ENCODE measurements at places on chromosomes 6 and 20.

DNA sequence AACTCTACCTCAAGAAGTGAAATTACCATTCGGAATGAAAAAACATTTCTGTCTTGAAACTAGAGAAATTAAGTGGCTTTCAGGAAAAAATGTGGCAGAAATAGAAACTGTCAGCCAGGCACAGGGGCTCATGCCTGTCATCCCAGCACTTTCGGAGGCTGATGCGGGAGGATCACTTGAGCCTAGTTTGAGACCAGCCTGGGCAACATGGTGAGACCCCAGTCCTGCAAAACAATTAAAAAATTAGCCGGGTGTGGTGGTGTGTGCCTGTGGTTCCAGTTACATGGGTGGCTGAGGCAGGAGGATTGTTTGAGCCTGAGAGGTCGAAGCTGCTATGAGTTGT, 7.1 kb upstream of the TMEM181 start:
- DNase-seq = no peak

DNA sequence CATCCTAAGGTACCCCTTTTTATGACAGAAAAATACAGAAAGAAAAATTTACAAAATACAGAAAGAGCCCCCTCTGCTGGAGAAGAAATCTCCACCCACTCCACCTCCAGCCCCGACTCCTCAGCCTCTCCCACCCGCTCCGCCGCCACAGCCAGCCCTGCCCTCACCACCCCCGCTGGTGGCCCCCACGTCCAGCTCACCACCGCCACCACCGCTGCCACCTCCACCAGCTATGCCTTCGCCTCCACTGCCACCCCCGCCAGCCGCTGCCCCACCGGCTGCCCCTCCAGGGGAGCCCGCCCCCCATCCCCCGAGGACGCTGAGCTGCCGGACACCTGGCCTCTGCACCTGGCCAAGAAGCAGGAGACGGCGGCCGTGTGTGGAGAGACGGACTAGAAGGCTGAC, 17.7 kb downstream of the WFDC2 start:
- no peak for DNase-seq

GRCh38 chr6:14450578-14450977, 333.0 kb downstream of the CD83 start:
- no peak for DNase-seq

DNA sequence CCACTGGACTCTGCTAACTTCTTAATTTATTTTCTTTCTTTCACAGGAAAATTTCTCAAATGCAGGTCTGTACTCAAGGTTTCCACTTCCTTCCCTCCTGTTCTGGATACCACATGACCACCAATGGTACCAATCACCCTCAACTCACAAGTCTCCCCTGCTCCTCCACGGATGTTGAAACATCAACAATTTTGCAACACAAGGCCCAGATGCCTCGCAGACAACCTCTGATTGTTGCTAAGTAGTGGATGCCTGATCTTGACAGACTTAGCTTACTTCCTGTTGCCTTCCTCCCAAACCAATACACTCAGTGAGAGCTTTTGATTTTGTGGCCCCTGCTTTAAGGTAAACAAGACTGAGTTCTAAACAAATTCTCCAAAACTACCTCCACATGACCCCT, 146.6 kb downstream of the FRK start:
- DNase-seq = no peak

DNA sequence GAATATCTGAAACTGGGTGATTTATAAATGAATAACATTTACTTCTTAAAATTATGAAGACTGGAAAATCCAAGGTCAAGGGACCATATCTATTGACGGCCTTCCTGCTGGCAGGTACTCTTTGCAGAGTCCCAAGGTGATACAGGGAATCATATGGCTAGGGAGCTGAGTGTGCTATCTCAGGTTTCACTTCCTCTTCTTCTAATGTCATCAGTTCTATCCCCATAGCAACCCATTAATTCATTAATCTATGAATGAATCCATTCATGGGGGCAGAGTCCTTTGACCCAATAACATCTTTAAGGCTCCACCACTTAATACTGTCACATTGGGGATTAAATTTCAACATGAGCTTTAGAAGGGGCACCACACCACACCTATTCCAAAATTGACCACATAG, 772.0 kb downstream of the HACE1 start:
- no peak for DNase-seq

GRCh38 chr6:23561732-23562131, 564.3 kb upstream of the NRSN1 start:
- DNase-seq = no peak

- DNase-seq = no peak
These were observed 618.5 kb downstream of the COL12A1 start for GRCh38 chr6:74587386-74587785.

DNA sequence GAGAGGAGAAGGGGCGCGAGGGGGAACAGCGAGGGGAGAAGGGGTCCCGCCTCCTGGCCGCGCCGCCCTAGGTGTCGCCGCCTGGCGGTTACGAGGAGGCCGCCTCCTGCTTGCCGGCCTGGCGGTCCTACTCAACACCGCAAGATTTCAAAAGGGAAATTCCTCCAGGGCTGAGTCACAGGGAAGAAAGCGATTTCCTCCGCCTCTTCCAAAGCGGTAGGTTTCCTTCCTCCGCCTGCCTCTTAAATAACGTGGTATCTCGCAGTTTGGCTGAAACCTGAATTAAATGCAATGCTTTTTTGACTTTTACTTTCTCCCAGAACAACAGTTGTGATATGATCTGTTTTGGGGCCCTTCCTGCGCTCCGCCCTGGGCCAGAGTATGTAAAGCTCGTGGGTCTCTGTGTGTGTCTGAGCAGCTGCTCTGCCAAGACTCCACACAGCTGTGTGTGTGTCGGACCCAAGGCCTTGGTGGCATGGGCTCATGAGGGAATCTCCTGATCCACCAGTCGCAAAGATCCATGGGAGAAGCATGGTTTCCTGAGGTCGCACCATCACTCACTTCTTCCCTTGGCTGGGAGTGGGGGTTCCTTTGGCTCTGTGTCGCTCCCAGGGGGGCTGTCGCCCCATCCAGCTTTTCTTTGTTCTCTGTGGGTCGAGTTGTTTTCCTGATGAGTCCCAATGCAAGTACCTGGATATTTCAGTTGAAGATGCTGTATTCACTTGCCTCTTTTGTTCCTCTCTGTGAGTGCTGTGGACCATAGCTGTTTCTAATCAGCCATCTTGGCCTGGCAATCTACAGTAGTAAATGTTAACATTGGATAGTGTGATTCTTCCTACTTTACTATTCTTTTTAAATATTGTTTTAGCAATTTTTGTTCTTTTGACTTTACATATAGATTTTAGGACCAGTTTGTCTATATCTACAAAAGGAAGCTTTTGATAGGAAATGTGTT, 31.6 kb upstream of the NOTCH4 start:
- peak; percentile 85 for DNase-seq

GRCh38 chr6:102356170-102356569, 962.7 kb downstream of the GRIK2 start:
- DNase-seq = no peak

- DNase-seq = no peak
These were observed 45.2 kb downstream of the PPP1R3G start for GRCh38 chr6:5130135-5130866.

- no peak for DNase-seq
These were observed 1310.5 kb upstream of the CITED2 start for GRCh38 chr6:140684776-140685550.

DNA sequence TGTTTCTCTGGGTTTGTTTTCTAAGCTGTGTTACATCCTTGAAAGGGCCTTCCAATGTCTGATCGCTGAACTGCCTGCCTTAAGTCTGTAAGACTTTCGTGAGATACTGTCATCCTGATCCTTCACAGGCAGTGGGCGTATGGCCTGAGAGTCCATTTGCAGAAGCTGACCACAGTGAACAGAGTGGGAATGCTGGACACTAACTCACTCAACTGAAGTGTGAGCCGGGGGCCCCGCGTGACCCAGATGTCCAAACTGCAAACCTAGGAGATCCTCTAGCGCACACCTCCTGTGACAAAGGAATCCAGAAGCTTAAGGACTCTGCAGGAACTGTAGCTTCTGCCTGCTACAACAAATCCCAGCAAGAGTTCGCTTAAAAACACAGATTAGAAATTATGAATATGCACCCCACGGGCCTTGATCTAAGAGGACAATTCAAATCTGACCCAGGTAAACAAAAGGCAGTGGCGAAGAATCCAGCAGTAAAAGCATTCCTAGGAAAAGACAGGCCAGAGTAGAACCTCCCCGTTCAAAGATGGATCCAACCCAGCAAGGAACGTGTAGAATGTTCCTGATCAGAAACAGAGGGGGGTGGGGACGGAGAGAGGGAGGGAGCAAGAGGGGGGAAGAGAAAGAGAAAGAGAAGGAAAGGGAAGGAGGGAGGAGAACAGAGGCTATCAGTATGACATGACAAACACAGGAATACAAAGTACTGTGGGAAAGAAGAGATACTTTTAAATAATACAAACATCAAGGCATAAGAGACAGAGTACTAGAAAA, 135.0 kb upstream of the AFDN start:
- DNase-seq = no peak

GRCh38 chr6:123215211-123215610, 219.2 kb downstream of the CLVS2 start:
- no peak for DNase-seq

DNA sequence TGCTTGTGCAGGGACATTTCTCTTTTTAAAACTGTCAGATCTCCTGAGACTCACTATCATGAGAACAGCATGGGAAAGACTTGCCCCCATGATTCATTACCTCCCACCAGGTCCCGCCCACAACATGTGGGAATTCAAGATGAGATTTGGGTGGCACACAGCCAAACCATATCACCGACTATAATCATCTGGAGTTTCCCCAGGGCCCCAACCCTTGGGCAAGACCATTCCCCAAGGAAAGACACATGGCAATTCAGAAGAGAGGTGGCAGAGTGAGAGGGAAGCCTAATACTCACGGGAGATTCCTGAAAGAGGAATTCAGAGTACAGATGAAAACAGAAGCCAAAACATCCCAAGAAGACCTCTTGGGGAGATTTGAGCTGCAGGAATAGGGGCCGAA, 291.0 kb upstream of the PLCB4 start:
- no peak for DNase-seq

DNA sequence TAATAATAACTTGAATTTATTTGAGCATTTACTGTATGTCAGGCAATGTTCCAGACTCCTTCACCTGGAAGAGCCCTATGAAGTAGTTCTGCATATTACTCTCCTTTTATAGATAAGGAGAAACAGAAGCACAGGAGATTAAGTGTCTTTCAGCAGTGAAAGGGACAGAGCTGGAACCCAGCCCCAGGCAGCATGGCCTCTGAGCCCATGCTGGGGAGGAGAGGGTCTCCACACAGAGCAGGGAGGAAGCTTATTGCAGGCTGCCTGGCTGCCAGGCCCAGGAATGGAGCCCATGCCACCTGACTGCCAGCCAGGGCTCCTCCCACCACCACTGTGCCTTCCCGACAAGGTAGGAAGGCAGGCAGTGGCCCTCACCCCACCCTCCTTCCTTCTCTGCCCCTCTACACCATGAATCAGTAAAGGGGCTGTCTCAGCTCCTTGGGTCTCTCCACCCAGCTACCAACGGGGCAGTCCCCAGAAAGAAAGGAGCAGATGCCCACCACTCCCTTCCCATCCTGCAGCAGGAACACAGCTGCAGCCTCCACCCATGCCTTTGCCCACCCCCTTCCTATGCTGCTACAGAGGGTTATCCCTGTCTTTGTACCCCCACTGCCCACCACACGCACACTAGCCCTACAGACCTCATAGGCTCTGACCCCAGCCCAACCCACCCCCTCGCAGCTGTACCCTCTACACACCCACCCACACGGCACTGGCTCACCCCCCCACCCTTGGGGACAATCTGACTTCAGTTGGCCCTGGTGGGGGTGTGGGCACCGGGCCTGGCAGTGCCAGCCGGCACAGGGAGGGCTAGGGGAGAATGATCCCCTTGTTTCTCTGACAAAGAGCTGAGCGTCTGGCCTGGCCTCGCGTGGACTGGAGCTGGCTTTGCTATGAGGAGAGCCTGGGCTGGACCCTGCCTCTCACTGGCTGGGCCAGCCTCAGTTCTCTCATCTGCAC, 41.8 kb downstream of the TFEB start:
- no peak for DNase-seq

GRCh38 chr6:20265842-20266241, 53.6 kb upstream of the MBOAT1 start:
- no peak for DNase-seq

- no peak for DNase-seq
These were observed 1.5 kb downstream of the SLC9A8 start for GRCh38 chr20:49814057-49814694.

GRCh38 chr20:7272512-7272911, 505.0 kb downstream of the BMP2 start:
- DNase-seq = no peak

DNA sequence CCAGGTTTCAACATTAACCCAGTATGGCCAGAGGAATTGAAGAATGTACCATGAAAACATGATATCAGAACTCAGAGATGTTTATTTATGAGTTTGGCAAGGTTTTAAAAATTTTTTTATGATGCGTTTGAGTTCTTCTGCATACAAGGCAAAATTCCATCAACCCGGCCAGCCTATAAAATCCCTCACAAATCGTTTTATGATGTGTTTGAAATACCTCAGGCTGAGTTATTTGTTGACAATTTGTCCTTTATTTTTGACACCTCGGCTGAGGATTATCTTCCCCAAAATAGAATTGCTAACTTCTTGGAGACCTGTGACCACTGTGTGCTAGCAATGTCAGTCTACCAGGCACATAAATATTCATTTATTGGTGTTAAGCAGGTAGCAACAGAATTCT, 91.9 kb upstream of the SLC24A3 start:
- DNase-seq = no peak

DNA sequence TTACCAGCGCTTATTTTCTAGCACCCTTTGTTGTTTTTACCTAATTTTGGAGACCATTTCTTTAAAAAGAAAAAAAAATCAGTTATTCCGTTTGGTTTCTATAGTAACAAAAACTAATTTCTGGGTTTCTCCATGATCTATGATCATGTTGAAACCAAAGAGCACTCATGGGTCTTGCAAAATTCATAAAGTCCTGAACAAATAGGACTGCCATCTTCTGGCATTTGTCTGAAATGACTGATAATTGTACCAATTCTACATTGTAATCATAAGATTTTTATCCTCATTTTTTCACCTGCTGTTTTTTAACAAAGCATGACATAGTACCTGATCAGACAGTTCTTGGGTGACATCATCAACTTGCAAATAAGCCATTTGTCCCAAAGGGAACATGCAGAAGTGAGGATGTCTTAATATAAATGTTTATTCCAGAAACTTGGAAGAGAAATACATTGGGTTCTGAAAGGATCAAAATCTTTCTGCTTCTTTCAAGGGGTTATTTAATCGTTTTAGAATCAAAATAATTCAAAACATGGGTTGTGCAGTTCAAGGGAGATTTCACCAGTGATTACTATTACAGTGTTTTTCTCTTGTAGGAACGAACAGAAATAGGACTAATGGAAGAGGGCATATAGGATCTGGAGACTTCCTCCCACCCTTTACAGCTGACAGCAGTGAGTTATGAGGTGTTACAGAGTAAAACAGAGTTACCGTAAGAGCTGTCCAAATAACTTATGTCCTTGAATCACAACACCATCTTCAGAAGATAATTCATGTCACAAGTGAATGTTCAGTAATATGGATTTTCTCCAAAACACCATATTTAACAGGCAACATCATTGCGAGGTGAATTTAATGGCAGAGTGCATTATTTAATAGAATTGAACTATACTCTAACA, 87.1 kb upstream of the GJE1 start:
- DNase-seq = peak; percentile 3

GRCh38 chr20:44582311-44583025, at the start of gene PKIG:
Gene PKIG (plus strand): TSS chr20:44582579. CDS start chr20:44614557, 31,978 bp downstream.
- DNase-seq = peak; percentile 24

GRCh38 chr20:50304923-50305635, 114.4 kb downstream of the CEBPB start:
- peak; percentile 77 for DNase-seq
